ENCODE measurements at places on chromosomes 16 and 17.

DNA sequence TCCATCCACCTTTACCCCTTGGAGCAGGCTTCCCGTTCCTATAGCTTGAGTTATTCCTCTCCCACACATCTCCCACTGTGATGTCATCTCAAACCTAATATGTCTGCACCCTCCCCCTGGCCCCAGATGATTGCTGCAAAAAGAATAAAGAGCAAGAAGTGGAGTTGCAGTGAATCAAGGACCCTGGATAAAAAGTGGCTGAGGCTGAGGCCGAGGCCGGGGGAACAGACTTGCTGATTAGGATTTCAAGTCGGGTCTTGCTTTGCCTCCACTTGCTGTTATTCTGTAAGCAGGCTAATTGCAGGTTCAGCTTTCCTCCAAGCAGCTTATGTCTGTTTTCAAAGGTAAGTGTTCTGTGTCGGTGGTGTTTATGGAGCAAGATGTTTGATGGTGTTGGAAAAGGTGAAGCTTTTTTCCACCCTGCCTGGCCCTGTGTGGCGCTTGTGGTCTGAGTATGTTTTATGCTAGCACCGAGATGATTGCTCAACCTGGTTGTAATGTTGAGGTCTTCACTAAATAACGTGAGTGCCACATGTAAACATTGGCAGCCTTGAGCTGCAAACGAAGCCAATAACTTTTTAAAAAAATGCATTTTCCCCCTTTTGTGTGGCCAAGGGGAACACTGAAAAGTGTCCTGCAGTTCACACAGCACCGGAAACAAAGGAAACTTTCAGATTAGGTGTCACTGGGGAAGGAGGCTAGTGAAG lies 15.4 kb downstream of the HS3ST3B1 start:
- DNase-seq: no peak

DNA sequence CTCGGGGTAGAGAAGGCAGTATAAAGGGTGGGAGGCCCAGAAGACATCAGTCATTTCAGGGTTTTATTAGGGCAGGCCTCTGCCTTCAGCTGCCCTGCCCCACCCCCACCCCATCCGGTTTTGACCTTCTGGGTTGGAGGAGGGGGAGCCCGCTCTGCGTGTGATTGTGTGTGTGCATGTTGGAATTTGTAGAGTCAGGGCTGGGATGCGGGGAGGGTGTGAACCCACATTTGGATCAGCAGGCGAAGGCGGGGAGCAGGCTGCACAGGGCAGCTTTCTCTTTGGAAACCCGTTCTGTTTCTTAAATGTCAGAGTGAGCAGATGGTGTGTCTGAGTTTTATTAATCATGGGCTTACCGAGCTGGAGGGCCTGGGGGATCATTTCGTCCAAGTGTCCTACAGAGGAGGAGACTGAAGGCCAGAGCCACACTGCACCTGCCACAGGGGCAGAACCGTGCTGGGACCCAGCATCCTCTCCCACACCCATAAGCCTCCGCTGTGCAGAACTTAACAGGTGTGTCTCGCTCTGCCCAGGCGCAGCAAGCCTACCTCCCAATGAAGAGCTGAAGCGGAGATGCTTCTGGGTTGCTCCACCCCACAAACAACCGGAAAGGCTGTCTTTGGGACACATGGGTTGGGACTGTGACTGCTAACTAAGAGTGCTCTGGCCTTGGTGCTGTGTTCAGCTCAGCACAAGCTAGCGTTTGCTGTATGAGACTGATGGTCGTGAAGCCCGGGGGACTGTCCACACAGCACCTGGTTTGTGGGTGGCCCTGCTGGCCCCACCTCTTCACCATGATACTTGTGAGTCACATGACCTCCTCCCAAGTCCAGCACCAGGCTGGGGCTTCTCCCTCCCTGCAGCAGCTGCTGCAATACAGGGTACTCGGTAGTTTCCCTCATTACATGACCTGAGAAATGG lies 70.9 kb upstream of the GSE1 start:
- DNase-seq: no peak

- DNase-seq: no peak
Observed at GRCh38 chr16:50244504-50245416, 21.6 kb upstream of the ADCY7 start.

GRCh38 chr17:75115555-75115954 lies 5.8 kb downstream of the ARMC7 start:
- DNase-seq: no peak

DNA sequence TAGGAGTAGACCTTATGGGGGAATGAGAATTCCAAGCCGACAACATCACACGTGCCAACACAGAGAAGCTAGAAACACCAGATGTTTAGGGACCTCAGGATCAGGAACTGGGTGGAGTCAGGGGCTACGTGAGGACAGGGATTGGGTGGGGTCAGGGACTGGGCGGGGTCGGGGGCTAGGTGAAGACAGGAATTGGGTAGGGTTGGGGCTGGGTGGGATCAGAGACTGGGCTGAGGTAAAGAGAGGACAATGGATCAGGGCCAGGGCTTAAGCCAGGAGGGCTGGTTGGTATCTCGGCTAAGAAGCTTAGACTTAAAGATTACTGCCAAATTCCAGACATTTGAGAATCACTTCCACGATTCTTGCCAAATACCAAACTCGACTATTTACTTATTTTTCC lies 11.6 kb downstream of the TEKT5 start:
- DNase-seq: no peak

Data from stimulated activated CD4-positive, alpha-beta T cell treated with anti-CD3 and anti-CD28 coated beads, Interleukin-2, amount 100 ng/mL, for 24 hours (primary cell).